Lung (tissue), 17 donors: ENCODE measurements at places on chromosomes 6 and 20.

DNA sequence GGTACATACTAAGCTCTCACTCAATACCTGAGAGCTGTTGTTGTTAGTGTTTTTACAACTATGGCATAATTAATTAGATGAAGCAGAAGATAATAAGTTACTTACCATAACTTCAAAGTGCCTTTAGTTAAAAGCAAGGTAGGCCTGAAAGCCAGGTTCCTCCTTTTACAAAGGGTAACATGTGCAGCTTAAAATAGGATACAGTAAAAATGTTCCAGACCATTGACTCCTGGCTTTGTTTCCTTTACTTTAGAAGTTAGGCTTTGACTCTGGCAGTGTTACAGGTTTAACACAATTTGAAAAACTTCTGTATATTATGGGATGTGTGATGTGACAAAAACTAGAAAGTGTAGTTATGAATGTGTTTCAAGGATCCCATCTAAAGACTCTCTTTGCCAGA, 522.5 kb downstream of the EPM2A start:
- no peak for DNase-seq

DNA sequence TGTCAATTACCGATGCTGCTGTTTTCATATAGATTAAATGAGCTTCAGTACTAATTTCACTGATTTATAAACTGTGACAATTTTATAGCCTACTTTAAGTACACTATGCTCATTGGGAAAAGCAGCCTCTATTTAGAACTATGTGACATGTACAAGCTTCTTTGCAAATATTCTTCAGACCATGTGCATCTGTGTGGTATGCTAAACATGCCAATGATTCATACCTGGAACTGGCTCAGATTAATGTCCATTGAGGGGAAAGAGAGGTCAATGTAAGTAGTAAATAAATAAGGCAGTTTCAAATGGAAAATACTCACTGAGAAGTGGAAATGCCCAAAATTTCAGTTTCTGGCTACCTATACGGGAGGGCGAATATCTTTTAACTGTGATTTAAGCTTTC, 777.7 kb downstream of the C6orf118 start:
- DNase-seq = no peak

DNA sequence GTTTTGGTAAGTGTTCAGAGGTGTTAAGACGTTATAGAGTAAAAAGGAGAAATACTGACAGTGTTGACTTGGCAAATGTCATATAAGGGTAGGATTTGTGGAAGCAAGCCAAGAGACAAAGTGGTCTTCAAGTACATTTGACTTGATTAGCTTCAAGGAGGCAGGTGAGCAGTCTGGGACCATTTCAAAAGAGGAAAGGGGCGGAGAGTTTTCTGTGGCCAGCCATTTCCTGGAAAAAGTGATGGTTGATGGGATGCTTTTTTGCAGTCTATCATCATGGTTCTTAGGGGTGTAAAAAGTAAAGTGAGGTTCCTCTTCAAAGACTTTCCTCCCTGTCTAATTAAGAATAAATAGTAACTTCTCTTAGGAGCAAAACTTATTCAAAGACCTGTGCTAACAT, 28.7 kb downstream of the FKBP1A start:
- DNase-seq = peak; percentile 47

GRCh38 chr6:558959-559358, 97.9 kb downstream of the HUS1B start:
- DNase-seq = no peak

DNA sequence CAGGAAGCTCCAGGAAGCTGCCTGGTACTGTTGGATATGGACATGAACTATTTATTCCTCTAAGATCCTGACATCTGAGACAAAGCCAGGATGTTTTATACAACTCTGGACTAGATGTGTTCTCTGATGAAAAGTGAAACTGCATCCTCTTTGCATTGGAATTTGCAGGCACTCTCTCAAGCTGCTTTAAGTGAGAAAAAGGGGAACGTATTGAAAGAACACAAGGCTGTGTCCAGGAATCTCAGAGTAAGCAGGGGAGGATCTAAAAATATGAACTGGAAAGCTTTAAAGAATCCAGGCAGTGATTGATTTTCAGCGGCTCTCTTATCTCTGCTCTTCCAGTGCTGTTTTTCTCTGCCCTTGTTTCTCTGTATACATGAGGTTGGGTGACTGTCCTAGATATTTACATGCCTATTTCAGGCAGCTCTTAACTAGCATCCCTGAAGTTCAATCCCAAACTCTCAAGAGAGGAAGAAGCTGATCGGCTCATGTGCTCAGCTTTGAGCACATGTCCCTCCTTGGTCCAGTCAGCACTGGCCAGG, 193.8 kb downstream of the PLCB4 start:
- DNase-seq = no peak

DNA sequence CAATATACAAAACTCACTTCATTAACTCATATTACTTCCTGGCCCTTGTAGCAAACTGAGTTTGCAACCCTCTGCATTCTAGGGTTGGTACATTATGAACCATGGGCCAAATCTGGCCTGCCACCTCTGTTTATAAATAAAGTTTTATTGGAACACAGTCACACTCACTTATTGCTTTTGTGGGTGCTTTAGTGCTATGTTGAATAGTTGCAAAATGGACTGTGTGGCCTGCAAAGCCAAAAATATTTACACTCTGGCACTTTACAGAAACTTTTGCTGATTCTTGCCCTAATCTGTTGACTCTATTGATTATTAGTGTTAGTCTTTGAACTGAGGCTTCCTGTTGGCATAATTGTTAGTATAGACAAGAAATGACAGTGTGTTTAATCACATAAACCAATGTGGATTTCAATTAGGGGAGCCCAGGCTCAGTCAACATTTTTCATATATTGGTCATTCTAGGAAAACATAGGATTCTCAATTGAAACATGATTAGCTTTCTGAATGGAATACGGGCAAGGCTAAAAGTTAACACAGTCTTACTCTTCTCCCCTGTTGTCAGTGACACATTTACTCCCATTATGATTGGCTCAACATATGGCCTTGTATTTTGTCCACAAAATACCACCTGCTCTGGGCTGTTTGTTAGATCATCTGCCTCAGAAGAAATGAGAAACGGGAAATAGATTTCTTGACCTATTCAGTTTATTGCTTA, 241.9 kb upstream of the ZFP64 start:
- no peak for DNase-seq

DNA sequence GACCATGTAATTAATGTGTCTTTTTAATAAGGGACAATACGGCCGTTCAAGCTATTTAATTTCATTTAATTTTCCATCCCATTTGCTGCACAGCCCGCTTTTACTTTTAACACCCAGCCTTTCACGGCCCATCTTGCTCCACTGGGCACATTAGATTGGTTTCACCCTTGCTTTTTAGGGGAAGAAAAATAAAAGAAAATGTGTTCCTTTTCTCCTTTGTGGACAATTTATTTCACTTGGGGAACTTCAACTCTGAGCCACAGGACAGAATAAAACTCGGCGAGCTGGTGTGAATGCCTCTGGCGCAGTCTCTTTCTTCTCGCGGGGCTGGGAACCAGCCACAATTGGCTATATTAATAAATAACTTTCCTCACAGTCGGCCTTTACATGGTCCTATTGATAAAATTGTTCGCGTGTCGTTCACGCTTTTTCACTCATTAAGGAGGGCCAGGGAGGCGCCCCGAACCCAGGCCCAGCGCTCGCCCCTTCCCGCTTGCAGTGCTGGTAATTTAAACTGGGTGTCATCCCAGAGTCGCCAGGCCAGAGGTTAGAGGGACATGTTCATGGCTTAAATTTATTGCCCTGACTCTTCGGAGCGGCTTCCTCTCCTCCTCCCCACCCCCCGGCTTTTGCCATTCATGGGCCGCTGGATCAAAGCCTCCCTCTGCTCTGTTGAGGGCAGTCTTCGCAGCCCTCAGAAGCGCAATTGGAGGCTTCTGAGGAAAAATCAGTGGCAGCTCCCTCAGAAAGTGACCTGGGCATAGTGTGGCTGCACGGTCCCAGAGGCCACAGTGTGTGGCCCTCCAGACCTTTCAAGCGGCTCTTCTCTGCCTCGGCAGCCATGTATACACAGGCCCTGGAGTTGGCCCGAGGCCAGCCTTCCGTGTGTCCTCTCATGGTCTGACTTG, 2.2 kb upstream of the PRDM13 start:
- DNase-seq = peak; percentile 14

GRCh38 chr6:108250240-108250866, 10.5 kb downstream of the SNX3 start:
- DNase-seq = no peak

DNA sequence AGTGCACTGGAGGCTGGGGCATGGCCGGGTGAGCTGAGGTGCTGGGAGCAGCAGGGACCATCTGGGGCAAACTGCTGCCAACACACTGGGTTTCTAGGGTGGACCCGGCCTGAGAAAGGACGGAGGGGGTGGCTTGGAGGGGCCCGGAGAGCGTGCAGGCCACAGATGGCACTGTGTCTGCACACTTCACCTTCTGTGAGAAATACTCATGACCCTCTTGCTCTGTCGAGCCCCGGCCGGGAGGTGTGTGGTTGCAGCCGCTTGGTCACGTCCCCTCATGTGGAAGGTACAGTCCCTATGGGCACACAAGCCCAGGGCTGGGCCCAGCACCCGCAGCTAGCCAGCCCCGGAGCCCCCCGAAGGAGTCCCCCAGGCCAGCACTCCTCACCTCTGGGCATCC, 59.7 kb downstream of the RBM38 start:
- no peak for DNase-seq

GRCh38 chr6:133240511-133241085, 559 bp upstream of the EYA4 start:
- DNase-seq = peak; percentile 66

GRCh38 chr6:157163434-157164159, 159.7 kb downstream of the TMEM242 start:
- no peak for DNase-seq

DNA sequence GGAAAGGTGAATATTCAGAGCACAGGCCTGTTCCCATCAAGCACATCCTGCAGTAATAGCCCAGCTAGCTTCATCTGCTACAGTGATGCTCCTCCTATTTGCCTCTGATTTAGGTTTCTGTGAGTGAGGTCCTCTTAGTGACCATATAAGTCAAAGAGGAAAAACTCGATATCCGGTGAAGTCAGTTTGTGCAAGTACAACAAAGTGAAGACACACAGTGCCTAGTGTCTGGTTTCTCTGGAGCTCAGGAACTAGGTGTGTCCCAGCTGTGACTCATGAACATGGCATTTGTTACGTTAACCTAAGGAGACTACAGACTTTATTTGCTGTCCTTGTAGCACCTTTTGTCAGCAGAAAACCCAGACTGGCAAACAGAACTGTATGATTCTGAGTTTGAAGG, 33.9 kb downstream of the EDN1 start:
- DNase-seq = peak; percentile 12

- DNase-seq = no peak
Measured at GRCh38 chr6:31083742-31084354, 28.5 kb downstream of the C6orf15 start.

DNA sequence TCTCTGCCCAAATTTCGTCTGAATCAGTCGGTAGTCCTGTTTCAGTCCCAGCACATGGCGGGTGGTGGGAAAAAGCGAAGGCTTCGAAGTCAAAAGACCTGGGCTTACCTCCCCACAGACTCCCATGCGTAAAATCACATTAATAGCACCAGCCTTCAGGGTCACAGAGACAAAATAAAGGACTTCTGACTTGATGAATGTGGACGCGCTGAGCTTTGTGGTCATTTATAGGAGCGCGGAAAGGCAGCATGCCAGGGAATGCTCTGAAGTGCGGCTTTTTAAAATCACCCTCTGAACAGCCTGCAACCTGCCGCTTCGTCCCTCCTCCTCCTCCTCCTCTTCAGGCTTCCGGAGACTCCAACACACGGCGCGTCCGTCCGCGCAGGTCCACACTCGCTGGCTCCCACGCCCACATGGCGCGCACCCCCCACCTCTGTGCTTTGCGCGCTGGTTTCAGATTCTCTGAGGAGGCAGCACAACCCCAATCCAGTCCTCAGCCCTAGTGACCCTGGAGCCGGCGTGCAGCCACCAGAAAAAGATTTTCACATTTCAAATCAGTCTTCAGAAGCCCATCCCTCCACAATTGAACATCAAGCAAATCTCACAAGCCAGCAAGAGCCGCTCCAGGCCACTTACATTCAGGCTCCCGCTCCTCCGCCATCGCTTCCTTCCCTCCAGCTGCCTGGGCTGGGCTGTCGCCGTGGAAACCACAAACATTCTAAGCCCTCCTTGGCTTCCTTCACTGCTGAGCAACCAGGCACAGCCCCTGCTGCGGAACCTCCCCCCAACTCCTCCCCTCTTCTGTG, at the start of gene C6orf118:
C6orf118 (minus strand) TSS at position 680 of the 806 bp plus-strand sequence; CDS start at position 661, 19 bp downstream.
- peak; percentile 95 for DNase-seq

GRCh38 chr20:32809907-32810306, 9.8 kb upstream of the MAPRE1 start:
- no peak for DNase-seq

- no peak for DNase-seq
Measured at GRCh38 chr6:41504466-41505121, 41.6 kb upstream of the FOXP4 start.

GRCh38 chr6:125968493-125968892, 11.9 kb downstream of the HINT3 start:
- no peak for DNase-seq

DNA sequence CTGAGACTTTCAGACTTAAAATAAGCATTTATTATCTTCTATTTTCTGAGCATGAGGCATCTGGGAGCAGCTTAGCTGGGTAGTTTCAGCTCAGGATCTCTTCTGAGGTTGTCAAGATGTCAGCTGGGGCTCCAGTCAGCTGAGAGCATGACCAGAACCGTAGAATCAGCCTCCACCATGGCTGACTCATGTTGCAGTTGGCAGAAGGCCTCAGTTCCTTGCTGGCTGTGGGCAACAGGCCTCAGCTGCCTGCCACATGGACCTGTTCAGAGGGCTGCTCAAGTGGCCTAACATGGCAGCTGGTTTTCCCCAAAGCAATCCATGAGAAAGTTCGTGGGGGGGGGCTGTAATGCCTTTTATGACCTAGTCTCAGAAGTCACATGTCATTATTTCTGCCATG, 142.3 kb downstream of the LY86 start:
- DNase-seq = no peak

DNA sequence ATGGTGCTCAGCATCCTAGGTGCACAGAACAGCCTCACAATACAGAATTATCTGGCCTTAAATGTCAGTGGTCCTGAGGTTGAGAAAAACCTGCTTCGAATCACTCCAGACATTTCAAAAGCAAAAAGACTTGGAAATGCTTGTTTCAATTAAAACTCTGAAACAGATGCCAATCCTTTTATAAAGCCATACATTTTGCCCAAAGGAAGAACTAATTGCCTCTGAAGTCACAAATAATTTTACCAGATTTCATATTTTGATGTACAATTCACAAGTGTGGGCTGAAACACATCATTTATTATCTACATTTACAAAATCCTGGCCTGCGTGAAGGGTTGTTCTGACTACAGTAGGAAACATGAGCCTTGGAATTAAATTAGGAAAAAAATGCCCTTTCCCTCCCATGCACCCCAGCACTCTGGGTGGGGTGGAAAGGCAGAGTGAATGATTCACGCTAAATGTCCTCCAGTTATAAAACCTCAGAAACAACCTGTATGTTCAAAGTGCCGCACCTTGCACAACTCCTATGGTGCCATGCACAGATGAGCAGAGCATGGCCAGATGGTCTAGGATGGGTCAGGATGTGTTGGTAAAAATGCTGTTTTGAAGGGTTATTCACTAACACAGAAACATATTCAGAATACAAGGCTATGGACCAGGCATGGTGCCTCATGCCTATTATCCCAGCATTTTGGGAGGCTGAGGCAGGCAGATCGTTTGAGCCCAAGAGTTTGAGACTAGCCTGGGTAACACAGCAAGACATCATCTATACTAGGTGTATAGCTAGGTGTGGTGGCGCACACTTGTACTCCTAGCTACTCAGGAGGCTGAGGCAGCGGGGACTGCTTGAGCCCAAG, 87.0 kb downstream of the ZMYND8 start:
- no peak for DNase-seq
